Stimulated activated CD4-positive, alpha-beta T cell treated with anti-CD3 and anti-CD28 coated beads, Interleukin-4, amount 100 ng/mL, for 24 hours (primary cell): ENCODE measurements at places on chromosomes 13 and 19.

DNA sequence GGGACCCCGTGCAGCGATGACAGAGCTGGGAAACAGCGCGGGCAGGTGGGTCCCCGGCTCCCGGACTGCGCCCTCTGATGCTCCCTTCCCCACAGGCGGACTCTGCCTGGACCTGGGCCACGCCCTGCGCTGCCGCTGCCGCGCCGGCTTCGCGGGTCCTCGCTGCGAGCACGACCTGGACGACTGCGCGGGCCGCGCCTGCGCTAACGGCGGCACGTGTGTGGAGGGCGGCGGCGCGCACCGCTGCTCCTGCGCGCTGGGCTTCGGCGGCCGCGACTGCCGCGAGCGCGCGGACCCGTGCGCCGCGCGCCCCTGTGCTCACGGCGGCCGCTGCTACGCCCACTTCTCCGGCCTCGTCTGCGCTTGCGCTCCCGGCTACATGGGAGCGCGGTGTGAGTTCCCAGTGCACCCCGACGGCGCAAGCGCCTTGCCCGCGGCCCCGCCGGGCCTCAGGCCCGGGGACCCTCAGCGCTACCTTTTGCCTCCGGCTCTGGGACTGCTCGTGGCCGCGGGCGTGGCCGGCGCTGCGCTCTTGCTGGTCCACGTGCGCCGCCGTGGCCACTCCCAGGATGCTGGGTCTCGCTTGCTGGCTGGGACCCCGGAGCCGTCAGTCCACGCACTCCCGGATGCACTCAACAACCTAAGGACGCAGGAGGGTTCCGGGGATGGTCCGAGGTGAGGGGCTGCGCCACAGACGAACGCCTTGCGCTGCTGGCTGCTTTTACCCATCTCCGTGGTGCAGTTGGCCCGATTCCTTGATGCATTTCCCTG is 7.8 kb upstream of the SELENOV start:
- DNase-seq: peak; percentile 62

DNA sequence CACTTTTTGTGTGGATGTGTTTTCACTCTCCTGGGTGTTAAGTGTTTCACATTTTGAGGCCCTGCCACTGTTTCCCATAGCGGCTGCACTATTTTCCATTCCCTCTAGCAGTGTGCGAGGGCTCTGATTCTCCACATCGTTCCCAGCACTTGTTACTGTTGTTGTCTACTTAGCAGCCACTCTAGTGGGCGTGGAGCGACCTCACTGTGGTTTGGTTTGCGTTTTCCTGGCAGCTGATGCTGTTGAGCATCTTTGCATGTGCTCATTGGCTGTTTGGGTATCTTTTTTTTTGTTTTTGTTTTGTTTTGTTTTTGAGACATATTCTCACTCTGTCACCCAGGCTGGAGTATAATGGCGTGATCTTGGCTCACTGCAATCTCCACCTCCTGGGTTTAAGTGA is 14.4 kb downstream of the NAXD start:
- DNase-seq: peak; percentile 16

DNA sequence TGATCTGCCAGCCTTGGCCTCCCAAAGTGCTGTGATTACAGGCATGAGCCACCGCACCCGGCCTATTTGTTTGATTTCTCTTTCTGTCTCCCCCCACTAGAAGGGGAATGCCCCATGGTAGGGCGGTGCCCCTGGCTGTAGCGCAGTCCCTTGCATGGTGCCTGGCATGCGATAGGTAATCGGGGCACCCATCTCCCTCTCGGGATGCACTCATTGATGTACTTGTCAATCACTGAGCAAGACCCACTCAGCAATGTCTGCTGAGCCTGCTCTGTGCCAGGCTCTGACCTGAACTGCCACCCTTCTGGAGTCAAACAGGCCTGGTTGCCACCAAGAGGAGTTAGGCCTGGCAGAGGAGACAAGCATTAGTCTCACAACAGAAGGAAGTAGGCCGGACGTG is 19.8 kb downstream of the DNM2 start:
- DNase-seq: no peak

- DNase-seq: no peak
Measured at GRCh38 chr13:27667946-27668345, 46.3 kb downstream of the POLR1D start.

DNA sequence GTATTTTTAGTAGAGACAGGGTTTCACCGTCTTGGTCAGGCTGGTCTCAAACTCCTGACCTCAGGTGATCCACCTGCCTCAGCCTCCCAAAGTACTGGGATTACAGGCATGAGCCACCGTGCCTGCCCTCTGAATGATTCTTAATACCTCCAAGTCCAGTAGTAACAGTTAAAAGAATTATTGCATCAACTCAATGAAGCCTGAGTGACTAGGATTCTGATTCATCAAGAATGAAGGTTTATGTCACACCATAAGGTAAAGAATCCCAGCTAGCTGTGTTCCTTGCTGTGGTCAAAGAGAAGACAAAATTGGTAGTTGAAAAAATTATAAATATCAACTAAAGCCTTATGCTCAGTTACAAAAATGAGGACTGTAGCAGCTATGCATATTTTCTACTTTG is 81.2 kb upstream of the ABCC4 start:
- no peak for DNase-seq

DNA sequence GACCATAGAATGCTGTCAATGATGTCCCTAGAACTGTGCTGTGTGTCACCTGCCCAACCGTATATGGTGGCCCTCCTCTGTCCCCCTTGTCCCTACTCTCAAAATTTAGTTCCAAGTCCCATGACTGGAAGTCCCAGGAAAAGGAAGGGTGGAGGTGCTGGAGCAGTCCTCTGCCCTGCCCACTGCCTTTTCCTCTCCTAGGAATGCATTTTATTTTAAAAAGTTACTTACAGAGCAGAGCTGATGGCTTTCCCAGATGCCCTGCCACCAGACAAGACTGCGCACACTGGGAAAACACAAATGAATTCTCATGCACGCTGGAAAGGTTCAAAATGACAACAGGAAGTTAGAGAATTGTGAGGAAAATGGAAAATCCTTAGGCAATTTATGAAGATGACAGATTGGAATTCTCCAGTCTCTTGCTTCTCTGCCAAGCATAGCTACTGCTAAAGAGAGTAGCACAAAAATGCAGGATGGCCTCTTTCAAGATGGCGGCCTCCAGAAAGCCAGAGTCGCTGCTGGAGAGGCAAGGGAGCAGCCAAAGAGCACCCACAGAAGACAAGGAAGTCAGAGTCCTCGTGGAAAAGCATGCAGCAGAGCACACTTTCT is 117.1 kb upstream of the TSC22D1 start:
- no peak for DNase-seq

GRCh38 chr19:29528946-29529645 is 3.3 kb downstream of the VSTM2B start:
- DNase-seq: no peak

- no peak for DNase-seq
Measured at GRCh38 chr19:51024924-51025323, 1.5 kb downstream of the KLK11 start.

- no peak for DNase-seq
Measured at GRCh38 chr19:8370176-8371010, 6.4 kb downstream of the ANGPTL4 start.

DNA sequence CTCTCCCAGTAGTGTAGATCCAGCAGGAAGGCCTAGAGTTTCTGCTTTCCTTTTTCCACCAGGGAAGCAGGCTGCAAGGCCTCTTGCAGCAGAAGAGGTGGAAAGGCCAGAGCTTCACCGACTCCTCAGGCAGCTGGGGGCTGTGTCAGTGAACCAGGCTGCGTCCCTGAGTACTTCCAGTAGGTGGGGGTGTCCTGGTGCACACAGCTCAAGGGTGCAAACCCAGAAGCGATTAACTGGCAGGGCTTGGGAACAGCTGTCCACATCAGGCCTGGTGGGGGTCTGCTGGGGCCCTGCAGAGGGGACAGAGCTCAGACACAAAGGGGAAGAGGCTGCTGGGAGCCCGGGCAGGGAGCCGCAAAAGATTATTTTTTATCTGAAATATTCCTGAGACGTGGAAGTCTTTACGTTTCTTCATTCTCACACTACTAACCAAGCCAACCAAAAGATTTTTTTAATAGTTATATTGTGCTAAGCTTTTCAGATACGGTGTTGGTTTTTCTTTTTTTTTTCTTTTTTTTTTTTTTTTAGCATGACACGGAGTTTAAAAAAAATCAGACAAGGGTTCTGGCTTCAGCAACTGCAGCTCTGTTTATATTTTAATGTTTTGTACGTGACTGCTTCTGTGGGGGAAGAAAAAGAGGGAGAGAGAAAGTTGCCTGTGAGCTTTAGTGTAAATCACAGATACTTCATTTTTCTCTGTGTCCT is 11.0 kb downstream of the TSHZ3 start:
- no peak for DNase-seq

DNA sequence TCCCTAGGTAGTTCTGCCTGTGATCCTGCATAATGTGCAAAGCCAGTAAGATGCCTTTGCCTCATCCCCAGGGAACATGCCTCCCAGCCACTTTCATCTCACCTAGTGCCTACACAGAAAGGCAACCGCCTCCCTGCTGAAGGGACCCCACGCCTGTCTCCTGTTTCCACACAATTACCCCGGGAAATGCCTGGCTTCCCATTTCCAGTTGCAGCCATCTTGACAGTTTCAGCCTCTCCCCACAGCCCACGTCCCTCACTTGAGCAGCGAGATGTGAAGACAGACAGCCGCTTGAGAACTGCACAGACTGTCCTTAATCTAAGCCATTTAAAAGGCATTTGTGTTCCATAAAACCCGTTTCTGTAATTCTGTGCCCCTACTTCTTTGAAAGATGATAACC is 4.7 kb upstream of the UQCRFS1 start:
- no peak for DNase-seq

DNA sequence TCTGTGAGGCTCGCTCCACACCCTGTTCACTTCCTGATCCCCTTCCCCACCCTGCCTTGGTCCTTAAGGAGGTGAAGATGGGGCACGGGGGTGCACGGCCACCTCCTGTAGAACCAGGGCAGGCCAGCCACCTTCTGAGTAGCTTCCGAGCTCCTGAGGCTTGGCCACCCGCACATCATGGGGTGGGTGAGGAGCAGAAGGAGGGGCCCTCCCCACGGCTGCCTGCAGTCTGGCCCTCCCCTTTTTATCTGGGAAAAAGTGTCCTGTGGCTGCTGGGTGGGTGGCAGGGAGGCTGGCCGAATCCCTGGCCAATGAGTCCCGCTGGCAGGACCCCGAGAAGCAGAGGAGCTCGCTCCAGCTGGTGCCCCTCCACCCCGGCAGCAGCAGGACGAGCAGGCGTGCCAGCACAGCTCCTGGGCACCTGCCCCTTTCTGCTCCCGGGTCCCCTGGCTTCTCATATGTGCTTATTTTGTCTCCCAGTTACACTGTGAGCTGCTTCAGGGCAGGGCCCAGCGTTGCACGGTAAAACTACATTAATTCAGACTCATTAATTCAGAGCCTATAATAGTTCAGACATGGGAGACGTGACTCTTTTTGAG is 135.0 kb downstream of the KDM4B start:
- DNase-seq: no peak

GRCh38 chr19:48362716-48363499 is 832 bp downstream of the TMEM143 start:
- DNase-seq: peak; percentile 88

- no peak for DNase-seq
Measured at GRCh38 chr19:50794876-50795663, 4.9 kb downstream of the ACP4 start.

DNA sequence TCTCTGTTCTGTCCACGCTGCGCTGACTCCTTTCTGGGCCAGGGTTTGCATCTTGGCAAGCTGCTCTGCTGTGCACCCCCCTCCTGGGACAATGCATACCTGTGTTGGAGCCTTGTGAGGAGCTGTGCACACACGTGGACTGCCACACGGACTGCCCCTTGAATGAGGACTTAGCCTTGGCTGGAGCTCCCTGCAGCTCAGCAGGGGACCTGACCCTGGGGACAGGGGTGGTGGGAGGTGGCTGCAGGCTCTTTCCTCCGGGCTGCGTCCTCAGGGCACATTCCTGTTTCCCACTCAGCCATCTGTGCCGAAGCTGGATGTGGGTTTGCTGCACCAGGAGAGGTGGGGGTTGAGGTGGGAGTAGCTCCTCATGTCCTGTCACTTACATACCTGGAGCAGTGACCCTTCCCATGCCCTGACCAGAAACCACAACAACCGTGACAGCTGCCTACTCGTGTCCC is 8.2 kb downstream of the RAB11B start:
- no peak for DNase-seq
